ENCODE measurements at places on chromosomes 13 and 19. TPM values are rescaled to one million over a fixed set of nuclear protein-coding genes. Genes with fewer than 3 reads are reported as not detected.

Gene CD79A
- 0.23 TPM for polyA plus RNA-seq

Gene ZNF563
- polyA plus RNA-seq: 1.8 TPM

DNA sequence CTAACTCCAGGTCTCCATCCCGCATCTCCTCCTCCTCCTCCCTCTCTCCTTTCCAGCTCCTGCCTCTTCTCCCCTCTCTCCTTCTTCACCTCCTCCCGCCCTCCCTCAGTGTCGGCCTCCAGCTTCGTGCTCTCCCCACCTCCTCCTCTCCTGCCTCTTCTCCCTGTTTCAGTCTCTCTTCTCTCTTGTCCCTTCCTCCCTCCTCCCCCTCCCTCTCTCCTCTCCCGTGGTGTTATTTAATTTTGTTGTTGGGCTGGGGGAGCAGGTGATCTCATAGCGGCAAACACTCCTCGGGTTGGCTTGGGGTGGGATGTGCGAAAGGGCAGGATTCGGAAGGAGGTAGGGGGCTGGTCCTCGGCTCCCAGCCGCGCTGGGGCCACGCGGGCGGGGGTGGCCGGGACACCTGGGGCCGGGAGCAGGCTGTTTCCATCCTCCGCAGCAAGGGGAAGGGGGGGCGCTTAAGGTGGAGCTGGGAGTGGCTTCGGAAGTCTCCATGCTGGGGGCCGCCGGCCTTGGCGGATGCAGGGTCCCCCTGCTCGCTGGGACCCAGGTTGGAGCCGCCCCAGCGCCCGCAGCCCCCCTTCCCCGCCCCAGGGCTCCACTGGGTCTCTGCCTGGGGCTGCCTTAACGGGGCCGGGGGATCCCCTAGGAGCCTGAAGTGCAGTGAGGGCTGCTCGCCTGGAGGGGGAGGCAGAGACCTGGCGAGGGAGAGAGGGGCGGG is at the start of gene CA11:
Gene CA11 (minus strand): TSS at position 187 of the 721 bp plus-strand sequence. CDS start 555 bp downstream, outside the sequence.
- peak; percentile 90 for DNase-seq

GRCh38 chr13:100163375-100163774 is 74.5 kb downstream of the PCCA start:
- no peak for DNase-seq

GRCh38 chr13:99357941-99358340 is 50.7 kb upstream of the GPR183 start:
- DNase-seq: no peak

GRCh38 chr13:102405499-102406100 is 3.8 kb upstream of the FGF14 start:
- DNase-seq: no peak

- no peak for DNase-seq
Measured at GRCh38 chr19:660793-661426, 2.1 kb downstream of the RNF126 start.

DNA sequence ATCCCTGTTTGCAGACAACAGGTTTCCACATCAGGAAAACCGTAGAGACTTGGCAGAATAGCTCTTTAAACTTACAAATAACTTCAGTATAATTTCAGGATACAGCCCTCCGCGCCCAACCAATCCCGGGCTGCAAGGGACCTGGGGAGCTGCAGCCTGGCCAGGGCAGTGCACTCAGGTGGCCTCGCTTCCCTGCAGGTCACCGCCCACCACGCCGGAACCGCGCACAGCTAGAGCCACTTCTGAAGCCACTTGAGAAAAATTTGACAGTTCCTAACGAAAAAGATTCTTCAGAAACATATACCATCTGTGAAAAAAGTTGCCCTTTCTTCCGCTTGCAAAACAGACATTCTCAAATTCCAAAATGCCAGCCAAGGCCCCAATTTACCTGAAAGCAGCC is 11.1 kb downstream of the ZNF91 start:
- no peak for DNase-seq

GRCh38 chr13:36891752-36892151 is 28.3 kb downstream of the SMAD9 start:
- no peak for DNase-seq

- no peak for DNase-seq
Measured at GRCh38 chr13:98900442-98900841, 77.4 kb downstream of the DOCK9 start.

DNA sequence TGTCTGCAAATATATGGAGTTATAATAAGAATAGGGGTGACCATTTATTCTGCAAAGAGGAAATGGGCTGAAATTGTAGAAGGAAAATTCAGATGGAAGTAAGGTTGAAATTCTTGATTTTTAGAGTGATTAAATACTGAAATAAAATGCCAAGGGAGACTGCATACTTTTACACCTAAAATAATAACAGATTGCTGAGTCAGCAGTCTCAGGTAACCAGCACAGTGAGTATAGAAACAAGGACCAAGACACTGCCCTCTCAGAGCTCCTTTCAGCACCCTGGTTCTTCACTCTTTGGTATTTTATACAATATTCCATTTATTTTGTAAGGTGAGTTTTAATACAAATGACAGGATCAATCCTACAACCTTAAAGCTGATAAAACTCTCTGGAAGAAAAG is 48.8 kb upstream of the MLNR start:
- DNase-seq: no peak
